ENCODE measurements at places on chromosomes 2 and 18.

GRCh38 chr18:79555885-79556284, 123.7 kb upstream of the CTDP1 start:
- no peak for DNase-seq

DNA sequence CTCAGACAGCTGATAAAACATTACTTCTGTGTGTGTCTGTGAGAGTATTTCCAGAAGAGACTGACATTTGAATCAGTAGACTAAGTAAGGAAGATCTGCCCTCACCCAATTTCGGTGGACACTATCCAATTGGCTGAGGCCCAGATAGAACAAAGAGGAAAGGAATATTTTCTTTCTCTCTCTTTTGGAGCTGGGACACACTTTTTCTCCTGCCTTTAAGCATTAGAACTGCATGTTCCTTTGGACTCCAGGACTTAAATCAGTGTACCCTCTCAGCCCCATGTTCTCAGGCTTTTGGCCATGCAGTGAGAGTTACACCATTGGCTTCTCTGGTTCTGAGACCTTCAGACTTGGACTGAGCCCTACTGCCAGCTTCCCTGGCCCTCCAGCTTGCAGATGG, 3.3 kb upstream of the SRBD1 start:
- no peak for DNase-seq

DNA sequence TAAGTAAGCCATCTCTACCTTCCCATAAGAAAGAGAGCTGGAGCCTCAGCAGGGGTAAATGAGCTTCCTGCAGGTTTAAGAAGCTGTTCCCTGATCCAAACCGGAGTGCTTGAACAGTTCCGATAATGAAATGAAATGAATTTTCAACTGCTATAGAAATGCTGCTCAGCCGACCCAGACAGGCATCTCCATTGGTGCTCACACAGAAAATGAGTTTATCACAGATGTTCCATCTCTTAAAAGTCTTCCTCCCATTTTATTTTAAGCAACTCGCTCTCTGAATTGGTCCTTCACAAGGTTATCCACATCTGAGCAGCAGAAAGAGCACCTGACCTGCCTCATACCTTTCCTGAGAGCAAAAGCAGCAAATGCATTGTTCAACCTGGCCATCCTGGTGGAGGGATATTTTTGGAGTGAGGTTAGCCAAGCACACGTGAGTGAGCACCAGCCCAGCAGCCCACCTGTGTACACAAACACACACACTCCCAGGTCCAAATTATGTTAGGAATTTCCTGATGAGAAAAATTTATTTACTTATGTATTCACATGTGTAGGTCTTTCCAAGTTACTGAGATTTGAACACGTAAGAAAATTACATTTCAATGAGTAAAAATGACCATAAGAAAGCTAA, 42.2 kb upstream of the CCDC68 start:
- DNase-seq, result no peak

DNA sequence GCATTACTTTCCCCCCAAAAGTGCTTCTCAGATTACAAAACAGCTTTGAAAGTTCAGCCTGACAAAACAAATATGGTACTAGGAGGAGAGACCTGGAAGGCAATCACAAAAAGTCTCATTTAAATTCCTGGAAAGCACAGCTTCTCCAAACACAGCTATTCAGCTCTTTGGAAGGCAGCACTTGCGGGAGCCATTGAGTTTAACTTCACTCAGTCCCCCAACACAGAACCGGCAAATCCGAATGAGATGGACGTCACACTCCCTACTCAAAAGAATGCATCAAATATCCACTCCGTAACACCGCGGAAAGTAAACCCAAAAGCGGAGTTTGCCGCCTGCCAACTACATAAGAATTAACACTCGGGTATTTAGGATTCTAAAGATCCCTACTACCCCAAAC, 638 bp downstream of the ST6GAL2 start:
- DNase-seq, result no peak

GRCh38 chr2:3519255-3520205, at the start of gene ADI1:
Gene ADI1 (minus strand): TSS chr2:3519531. CDS start chr2:3519487, 44 bp downstream.
- peak; percentile 86 for DNase-seq

- DNase-seq, result no peak
Measured at GRCh38 chr2:190953257-190953656, 60.7 kb downstream of the STAT1 start.

DNA sequence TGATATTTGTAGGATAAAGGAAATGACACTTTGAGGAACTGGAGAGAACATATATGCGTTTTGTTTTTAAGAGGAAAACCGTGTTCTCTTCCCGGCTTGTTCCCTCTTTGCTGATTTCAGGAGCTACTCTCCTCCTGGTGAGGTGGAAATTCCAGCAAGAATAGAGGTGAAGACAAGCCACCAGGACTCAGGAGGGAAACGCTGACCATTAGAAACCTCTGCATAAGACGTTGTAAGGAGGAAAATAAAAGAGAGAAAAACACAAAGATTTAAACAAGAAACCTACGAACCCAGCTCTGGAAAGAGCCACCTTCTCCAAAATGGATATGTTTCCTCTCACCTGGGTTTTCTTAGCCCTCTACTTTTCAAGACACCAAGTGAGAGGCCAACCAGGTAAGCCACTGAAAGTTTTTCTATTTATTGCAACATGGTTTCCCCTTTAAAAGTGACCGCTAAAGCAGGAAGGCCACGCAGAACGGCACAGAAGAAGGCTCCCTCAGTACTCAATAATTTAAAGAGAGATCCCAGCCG, 735 bp downstream of the NRP2 start:
- no peak for DNase-seq

DNA sequence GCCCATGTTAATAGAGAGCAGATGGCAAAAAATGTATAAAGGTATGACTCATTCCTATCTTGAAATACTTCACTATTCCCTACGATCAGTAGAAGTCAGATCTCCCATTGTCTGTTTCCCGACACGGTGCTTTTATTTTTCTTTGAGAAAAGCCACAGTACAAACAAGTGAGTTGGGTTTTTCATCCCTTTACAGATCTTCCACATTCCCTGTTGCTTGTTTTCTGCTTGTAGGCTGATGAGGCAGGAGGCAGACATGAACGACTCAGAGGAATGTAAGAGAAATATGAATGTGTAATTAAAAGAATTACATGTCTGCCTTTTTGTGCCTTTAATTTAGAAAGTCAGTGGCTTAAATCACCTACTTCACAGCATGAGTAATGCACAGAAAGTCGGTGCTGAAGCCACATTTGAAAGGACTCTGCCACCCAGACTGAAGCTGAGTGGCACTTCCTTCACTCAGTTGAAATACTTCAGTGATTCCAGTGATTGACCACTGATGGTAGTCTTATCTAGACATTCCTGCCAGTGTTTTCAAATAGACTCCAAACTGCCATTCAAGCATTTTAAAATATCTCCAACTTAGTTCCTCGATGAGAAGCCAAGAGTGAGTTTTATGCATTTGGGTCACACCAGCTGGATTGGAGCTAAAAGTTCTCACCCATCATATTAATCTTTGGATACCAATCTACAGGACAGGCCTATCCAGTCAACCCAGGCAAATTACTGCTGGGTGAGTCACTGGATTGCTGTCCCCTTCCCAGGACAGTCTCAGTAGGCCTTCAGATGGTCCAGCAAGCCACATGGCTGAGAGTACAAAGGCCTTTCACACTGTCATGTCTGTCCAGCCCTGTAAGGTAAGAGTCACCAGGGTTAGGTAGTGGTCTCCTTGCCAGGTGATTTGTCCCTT, 79.0 kb downstream of the COLEC12 start:
- no peak for DNase-seq

DNA sequence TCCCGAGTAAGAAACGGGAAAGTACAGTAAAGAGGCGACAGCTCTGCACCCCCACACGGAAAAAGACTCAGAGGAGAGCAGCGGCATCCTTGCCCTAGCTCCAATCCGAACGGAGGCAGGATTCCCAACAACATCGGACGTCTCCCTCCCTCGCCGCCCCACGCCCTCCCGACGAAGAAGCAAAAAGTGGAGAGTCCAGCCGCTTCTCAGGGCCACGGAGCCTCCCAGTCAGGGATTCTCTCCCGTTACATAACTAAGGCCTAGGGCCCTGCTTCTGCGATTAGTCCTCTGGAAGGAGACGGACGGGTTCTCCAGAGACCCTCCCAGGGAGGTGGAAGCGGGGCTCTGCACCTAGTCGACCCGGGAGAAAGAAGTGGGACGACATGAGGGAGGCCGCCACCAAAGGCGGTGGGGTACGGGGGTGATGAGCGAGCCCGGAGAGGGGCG, 587 bp downstream of the SUMO1 start:
- DNase-seq, result no peak
